Sigmoid colon (tissue), 7 donors: ENCODE measurements at places on chromosomes 3 and 15. TPM values are rescaled to one million over a fixed set of nuclear protein-coding genes. Genes with fewer than 3 reads are reported as not detected.

CYP8B1 gene
- not detected for total RNA-seq

GRCh38 chr3:50089609-50089945, 858 bp downstream of the RBM5 start:
- peak overlapping the region; percentile 89 for H3K4me3 ChIP-seq
- H3K27me3 ChIP-seq: no peaks in the 10 kb centered on the region
- peaks cover 40% of the 10 kb centered on the region for H3K36me3 ChIP-seq
- peak overlapping the region; percentile 93 for H3K27ac ChIP-seq
- H3K4me1 ChIP-seq: peaks cover 18% of the 10 kb centered on the region

DNA sequence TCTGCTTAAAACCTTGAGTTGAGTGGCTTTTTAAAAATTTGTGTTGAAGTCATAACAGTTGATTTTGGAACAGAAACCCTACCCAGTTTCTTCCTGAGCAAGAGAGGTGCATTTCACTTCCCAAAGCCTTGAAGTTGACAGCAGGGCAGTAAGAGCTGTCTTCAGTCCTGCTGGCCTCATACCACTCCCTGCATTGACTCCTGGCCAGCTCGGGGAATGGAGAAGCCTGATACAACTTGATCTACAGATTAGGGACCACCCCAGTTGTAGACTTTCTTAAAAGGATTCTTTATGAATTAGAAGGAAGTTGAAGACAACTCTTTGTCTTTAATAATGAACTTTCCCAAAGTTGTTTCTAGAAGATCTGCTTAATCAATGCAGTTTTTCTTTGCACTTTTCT, 90.6 kb upstream of the FLNB start:
- H3K27ac ChIP-seq: peak overlapping the region; percentile 60
- no peaks in the 10 kb centered on the region for H3K27me3 ChIP-seq
- H3K36me3 ChIP-seq: peaks cover 93% of the 10 kb centered on the region
- H3K4me3 ChIP-seq: no peak overlapping the region
- DNase-seq: no peak
- H3K4me1 ChIP-seq: no peaks in the 10 kb centered on the region

GRCh38 chr15:98904544-98904943, 103.0 kb downstream of the PGPEP1L start:
- no peaks in the 10 kb centered on the region for H3K36me3 ChIP-seq
- no peak overlapping the region for H3K4me3 ChIP-seq
- peak overlapping the region; percentile 84 for H3K27ac ChIP-seq
- H3K4me1 ChIP-seq: peaks cover 61% of the 10 kb centered on the region
- no peaks in the 10 kb centered on the region for H3K27me3 ChIP-seq
- peak; percentile 60 for DNase-seq

GRCh38 chr3:129845956-129846355, 47.6 kb downstream of the TMCC1 start:
- no peak for DNase-seq
- no peaks in the 10 kb centered on the region for H3K27me3 ChIP-seq
- no peak overlapping the region for H3K4me3 ChIP-seq
- H3K27ac ChIP-seq: no peak overlapping the region
- H3K36me3 ChIP-seq: no peaks in the 10 kb centered on the region

GRCh38 chr3:190086191-190086590, 34.5 kb downstream of the P3H2 start:
- H3K27ac ChIP-seq: no peak overlapping the region
- no peak for DNase-seq
- no peaks in the 10 kb centered on the region for H3K4me1 ChIP-seq
- H3K27me3 ChIP-seq: no peaks in the 10 kb centered on the region
- H3K4me3 ChIP-seq: no peak overlapping the region
- no peaks in the 10 kb centered on the region for H3K36me3 ChIP-seq

DNA sequence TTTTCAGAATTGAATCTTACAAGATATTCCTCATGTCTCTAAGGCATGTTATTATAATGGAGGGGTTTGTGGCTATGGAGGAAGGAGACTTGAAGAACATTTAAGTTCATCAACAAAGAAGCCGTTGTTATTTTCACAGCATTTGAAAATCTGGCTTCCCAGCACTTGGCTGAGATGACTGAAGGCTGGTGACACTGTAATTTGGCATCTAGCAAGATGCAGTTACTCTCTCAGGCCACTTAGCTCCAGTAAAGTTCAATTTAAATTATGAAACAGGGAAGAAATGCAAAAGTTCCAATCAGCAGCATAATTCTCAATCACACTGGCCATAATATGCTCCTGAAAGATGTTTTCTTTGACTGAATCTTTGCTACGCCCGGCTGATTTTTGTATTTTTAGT, 139.4 kb upstream of the NUDT16 start:
- H3K27ac ChIP-seq: no peak overlapping the region
- no peaks in the 10 kb centered on the region for H3K27me3 ChIP-seq
- no peaks in the 10 kb centered on the region for H3K4me1 ChIP-seq
- H3K4me3 ChIP-seq: no peak overlapping the region
- DNase-seq: no peak

CPNE9 gene
- total RNA-seq: not detected

DNA sequence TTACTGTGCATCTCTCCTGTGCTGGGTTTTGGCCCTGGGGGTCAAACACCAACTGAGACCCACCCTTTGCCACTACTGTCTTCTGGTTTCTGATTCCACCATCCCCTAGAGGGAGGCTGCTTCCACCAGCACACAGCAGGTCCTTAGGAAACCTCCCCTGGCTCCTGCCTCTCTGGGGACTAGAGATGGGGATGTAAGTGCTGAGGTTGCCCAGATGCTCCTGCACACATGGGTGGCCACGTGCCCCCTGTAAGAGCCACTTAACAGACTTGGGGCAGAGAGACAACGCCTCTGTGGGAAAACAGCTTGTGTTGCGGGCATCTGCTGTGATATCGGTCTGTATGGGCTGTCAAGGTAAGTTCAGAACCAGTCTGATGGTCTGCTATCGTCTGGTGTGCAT, 83.4 kb downstream of the ATP2B2 start:
- no peaks in the 10 kb centered on the region for H3K4me1 ChIP-seq
- DNase-seq: no peak
- H3K27me3 ChIP-seq: peaks cover 15% of the 10 kb centered on the region
- H3K4me3 ChIP-seq: no peak overlapping the region
- no peak overlapping the region for H3K27ac ChIP-seq

MKRN2OS gene
- not detected for total RNA-seq

DNA sequence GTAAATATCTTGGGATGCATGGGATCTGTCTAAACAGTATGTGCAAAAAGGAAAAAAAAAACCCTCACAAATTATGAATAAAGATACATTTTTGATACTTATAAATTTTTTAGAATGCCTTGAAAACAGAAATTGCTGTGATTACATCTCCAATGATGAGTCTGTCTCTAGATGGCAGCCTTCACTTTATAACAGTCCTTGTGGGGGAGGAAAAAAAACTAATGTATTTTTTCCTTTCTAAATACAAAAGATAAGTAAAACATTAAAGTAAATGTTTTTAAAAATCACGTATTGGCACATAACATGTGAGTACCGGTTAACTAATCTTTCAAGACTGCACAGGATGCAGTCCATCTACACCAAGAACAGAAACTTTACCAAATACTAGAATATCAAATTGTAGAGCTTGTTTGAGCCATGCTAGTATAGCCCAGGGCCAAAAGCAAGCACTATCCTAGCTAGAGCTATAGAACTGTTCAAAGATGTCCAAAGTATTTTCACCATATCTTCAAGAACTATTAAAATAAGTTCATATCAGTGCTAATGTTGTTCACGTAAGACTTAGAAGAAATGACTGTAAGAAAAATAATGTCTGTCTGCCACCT, 206.4 kb downstream of the STAG1 start:
- no peak overlapping the region for H3K27ac ChIP-seq
- DNase-seq: no peak
- no peaks in the 10 kb centered on the region for H3K36me3 ChIP-seq
- H3K4me1 ChIP-seq: no peaks in the 10 kb centered on the region
- H3K4me3 ChIP-seq: no peak overlapping the region

DNA sequence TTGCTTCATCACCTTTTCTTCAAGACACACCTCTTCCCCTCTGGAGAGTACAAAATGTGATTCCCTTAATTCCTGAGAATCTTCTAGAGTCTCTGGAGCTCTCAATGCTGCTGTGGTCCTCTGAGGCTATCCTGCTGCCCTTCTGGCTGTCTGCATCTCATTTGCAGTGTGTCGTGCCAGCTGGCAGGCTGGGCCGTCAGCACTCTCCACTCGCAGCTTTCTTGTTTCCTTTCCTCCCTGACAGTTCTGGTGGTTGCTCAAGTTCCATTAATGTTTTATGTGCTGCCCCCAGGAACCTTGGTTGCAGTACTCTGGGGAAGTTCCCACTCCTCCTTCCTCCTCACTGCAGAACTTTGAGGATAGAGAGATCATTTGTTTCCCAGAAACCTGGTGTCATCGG, 210.8 kb upstream of the ROPN1 start:
- DNase-seq: peak; percentile 82
- H3K4me3 ChIP-seq: no peak overlapping the region
- H3K27me3 ChIP-seq: no peaks in the 10 kb centered on the region
- peak overlapping the region; percentile 23 for H3K27ac ChIP-seq
- H3K4me1 ChIP-seq: peaks cover 12% of the 10 kb centered on the region
- H3K36me3 ChIP-seq: no peaks in the 10 kb centered on the region

- no peak overlapping the region for H3K27ac ChIP-seq
- H3K4me1 ChIP-seq: no peaks in the 10 kb centered on the region
- no peaks in the 10 kb centered on the region for H3K36me3 ChIP-seq
Observed at GRCh38 chr3:3714572-3714971, 84.7 kb upstream of the LRRN1 start.

STRC gene
- under 0.01 TPM for total RNA-seq

SLC22A14 gene
- total RNA-seq: not detected

MYO9A gene
- total RNA-seq: 55.8 TPM

GRCh38 chr15:48507416-48508065, 138.0 kb downstream of the FBN1 start:
- H3K4me1 ChIP-seq: no peaks in the 10 kb centered on the region
- no peak overlapping the region for H3K4me3 ChIP-seq
- no peak for DNase-seq
- H3K27ac ChIP-seq: no peak overlapping the region
- H3K27me3 ChIP-seq: no peaks in the 10 kb centered on the region

DNA sequence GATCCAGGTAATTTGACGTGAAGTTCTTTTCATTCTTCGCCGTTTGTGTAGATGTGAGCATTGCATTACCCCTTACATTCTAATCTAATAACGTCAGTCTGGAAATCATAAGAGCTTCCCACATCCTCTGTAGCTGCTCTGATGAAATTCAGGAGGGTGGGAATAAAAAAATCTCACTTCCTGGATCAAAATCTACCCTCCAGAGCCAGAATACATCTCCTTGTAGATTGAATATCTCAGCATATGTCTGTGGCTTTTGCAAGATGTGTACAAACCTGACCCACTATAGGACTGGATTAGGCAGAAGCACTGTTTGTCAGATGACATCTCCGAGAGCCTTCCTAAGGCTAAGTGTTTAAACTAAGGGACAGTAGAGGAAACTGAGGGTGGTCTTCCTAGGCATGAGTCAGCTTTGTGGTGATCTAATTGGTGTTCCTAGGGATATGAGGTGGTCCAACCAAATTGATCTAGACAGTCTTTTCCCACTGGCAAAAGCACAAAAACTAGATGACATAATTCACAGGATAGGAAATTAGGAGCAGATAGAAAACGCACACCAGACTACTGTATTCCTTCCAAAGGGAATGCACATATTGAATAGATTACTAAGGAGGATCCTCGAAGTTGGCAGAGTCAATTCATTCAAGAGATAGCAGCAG, 216.3 kb upstream of the LRTM1 start:
- DNase-seq: no peak
- H3K36me3 ChIP-seq: no peaks in the 10 kb centered on the region
- no peak overlapping the region for H3K4me3 ChIP-seq
- no peaks in the 10 kb centered on the region for H3K27me3 ChIP-seq

HHLA2 gene
- not detected for total RNA-seq

- no peak for DNase-seq
- H3K27ac ChIP-seq: no peak overlapping the region
- no peak overlapping the region for H3K4me3 ChIP-seq
- peaks cover 11% of the 10 kb centered on the region for H3K4me1 ChIP-seq
- H3K27me3 ChIP-seq: no peaks in the 10 kb centered on the region
Observed at GRCh38 chr3:16888785-16889607, 4.2 kb downstream of the PLCL2 start.

- H3K27ac ChIP-seq: no peak overlapping the region
- no peak for DNase-seq
- H3K4me1 ChIP-seq: no peaks in the 10 kb centered on the region
- no peaks in the 10 kb centered on the region for H3K36me3 ChIP-seq
- H3K27me3 ChIP-seq: no peaks in the 10 kb centered on the region
Observed at GRCh38 chr3:60086811-60087210, 1037.0 kb upstream of the CFAP20DC start.

GRCh38 chr3:171986757-171987518, 52.4 kb upstream of the FNDC3B start:
- H3K27me3 ChIP-seq: no peaks in the 10 kb centered on the region
- H3K4me1 ChIP-seq: no peaks in the 10 kb centered on the region
- H3K36me3 ChIP-seq: no peaks in the 10 kb centered on the region
- no peak for DNase-seq

DNA sequence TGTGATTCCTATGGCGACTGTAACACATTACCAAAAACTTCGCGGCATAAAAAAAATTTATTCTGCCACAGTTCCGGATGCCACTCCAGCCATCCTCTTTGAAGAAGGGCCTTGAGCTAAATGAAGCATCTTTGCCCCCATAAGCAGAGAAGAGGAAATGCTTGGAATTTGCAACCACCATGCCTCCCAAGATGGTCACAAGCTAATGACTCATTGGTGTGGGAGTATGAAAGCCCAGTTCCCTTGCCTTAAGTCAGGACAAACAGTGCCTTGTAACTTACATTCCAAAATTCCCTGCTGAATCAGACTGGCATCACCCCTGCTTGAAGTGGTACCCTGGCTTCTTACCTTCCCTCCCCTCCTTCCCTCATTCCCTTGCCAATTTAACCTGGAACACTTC, 1077.4 kb downstream of the EPHA3 start:
- no peak overlapping the region for H3K4me3 ChIP-seq
- H3K27ac ChIP-seq: no peak overlapping the region
- peaks cover 6% of the 10 kb centered on the region for H3K27me3 ChIP-seq
- no peaks in the 10 kb centered on the region for H3K4me1 ChIP-seq
- H3K36me3 ChIP-seq: no peaks in the 10 kb centered on the region
- no peak for DNase-seq

GRCh38 chr15:62737551-62737950, 305.0 kb upstream of the TPM1 start:
- no peaks in the 10 kb centered on the region for H3K36me3 ChIP-seq
- H3K4me1 ChIP-seq: peaks cover 9% of the 10 kb centered on the region
- no peak overlapping the region for H3K27ac ChIP-seq
- DNase-seq: no peak
- no peaks in the 10 kb centered on the region for H3K27me3 ChIP-seq

GRCh38 chr15:75530169-75530568, 48.9 kb downstream of the PTPN9 start:
- H3K36me3 ChIP-seq: peaks cover 18% of the 10 kb centered on the region
- H3K27me3 ChIP-seq: no peaks in the 10 kb centered on the region

ZBED2 gene
- total RNA-seq: not detected

ANKUB1 gene
- not detected for total RNA-seq
